Activated CD8-positive, alpha-beta T cell treated with anti-CD3 and anti-CD28 coated beads for 36 hours (primary cell): ENCODE measurements at places on chromosomes 6 and 20.
A peak's percentile ranks its signal among the peaks of the same experiment; 100 is the strongest.

DNA sequence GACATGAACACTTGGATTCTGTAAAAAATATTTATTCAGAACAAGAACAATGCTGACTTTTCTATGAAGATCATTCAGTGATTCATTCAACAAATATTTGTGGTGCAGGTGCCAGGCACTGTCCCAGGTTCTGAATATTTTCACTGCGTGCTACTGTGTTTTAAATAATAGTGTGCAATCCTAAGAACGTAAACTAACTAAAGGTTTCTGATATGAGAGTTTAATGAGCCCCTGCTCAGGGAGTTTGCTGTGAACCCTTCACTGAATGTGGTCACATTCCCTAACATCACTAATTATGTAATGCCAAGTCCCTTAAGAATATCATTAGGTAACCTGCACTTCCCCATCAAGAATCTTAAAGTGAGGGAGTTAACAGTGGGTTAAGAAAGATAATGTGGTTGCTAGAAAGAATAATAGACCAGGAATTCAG lies 1.7 kb upstream of the TMEM170B start:
- peak; percentile 48 for DNase-seq

DNA sequence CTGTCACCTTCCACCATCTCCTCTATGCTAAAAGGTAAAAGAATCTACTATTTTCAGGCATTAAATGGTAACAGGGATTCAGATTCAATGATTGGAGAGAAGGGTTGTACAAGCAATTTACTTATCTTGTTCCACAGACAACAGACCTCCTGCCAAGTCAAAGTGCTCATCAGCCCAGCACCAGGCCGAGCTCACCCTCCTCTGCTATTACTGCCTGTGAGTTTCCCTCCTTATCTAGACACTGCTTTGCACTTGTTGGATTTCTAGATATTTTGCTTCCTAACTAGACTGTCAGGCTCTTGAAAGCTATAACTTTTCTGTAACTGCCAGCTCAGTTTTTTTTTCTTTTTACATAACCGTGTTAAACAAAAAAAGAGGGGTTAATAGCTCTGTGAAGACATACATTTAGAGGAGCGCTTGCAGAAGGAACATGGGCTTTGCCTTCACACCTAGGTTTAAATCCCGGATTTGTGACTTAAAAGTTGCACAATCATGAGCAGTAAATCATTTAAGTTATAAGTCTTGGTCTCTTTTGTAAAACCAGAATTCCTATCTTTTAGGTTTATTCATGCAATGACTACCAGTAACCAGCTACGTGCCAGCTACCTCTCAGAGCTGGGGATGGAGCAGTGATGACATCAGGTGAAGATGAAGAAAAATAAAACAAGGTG lies 1.1 kb upstream of the FAM162B start:
- DNase-seq = no peak

GRCh38 chr6:79425589-79426311 lies 111.5 kb downstream of the LCA5 start:
- DNase-seq = no peak

- DNase-seq = peak; percentile 94
Measured at GRCh38 chr6:31441365-31442267, 38.2 kb downstream of the MICA start.

DNA sequence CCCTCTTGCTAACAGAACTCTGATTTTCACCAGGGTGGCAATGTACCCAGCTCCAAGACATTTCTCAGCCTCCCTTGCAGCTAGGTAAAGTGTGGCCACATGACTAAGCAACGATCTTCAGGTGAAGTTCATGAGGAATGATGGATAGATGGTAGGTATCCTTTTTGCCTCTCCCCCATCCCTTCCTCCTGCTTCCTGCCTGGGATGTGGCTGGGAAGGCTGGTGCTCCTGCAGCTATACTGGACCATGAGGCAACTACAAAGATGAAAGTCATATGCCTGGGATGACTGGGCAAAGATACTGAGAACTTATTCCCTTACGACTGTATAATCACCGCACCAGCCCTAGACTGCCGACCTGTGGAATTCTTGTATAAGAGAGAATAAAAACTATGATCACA lies 13.4 kb downstream of the ZNF335 start:
- DNase-seq = no peak

DNA sequence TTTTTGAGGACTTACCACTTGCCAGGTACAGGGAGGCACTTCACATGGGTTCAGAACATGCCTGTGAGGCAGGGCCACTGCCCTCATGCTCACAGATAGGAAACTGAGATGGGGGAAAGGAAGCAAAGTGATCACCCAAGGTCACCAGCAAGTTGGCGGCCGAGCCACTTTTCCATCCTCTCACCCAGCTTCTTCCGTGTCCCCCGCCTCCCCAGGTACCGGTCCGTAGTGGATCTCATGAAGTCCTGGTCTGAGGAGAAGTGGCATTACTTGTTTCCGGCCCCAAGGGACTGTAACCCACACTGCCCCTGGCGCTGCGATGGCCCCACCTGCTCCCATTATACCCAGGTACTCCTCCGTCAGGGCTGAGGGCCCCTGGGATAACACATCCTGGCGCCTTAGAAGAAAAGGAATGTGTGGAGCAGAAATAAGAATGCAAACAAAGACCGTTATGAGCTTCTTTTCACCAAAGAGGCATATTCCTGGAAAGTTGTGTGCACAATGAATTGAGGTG lies 6.4 kb downstream of the R3HDML start:
- DNase-seq = no peak

DNA sequence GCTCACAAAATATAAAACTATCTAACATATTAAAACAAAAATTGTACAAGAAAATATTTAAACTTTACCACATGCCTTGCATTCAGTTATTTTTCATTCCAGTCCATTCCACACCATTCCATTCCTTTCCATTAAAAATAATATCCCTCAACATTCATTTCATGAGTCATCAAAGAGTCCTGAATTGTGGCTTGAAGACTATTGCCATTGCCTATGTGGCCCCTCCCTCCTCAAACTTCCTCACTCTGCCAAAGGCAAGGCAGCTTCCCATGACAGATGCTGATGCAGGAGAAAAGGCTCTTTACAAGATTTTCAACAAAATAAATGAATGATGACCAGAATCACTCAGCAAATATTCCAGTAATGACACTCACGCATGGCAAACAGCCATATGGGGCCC lies 31.7 kb downstream of the IL20RA start:
- DNase-seq = no peak

DNA sequence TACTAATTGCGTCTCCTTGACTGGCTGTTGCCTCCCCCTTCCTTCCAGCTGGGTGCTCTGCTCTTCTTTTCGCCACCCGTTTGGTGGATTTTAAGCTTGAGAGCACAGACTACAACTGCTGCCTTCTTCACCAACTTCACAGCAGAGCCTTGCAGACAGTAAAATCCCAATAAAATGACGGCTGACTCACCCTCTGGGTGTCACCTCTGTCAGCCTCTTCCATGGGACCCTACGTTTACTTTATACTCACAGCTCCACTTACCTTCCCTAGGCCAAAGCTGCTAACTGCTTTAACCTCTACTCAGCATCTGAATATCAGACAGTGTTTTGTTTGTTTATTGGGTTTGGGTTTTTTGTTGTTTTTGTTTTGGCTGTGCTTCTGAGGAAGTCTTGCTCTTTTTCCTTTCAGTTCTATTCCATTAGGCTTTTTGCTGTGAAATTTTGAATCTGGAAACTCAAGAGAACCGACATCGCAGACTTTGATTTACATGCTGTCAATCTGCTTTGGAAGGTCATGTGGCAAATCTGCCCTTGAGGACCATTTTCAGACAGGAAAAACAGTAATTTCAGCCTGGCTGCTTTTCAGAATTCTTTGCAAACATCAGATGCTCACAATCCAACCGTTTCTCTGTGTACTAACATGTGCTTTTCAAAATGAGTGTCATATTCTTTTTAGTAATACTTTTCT lies 2.4 kb downstream of the AGPAT4 start:
- DNase-seq = no peak

GRCh38 chr20:58515233-58516212 lies at the start of gene APCDD1L:
Gene APCDD1L, minus strand, starts transcription at chr20:58515399. Its CDS starts 692 bp downstream, at chr20:58514707.
- DNase-seq = no peak

- DNase-seq = no peak
Measured at GRCh38 chr6:112398686-112399085, 51.6 kb downstream of the RFPL4B start.

- no peak for DNase-seq
Measured at GRCh38 chr20:49685809-49686208, 27.9 kb downstream of the B4GALT5 start.

DNA sequence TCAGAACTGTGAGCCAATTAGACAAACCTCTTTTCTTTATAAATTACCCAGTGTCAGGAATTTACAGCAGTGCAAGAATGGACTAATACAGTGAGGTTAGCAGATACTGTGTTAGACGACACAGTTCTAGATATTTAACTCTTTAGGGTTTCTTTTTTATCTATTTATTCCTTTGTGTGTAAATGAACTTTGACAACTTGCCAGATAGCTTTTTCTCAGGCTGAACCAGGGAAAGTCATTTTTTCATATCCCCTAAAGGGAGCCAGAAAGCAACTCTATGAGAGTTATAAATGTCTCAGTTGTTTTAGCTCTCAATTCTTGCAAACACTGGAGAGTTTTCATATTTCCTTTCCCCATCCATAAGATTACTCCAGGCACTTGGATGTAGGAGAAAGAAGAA lies 277.3 kb downstream of the PHF3 start:
- no peak for DNase-seq

DNA sequence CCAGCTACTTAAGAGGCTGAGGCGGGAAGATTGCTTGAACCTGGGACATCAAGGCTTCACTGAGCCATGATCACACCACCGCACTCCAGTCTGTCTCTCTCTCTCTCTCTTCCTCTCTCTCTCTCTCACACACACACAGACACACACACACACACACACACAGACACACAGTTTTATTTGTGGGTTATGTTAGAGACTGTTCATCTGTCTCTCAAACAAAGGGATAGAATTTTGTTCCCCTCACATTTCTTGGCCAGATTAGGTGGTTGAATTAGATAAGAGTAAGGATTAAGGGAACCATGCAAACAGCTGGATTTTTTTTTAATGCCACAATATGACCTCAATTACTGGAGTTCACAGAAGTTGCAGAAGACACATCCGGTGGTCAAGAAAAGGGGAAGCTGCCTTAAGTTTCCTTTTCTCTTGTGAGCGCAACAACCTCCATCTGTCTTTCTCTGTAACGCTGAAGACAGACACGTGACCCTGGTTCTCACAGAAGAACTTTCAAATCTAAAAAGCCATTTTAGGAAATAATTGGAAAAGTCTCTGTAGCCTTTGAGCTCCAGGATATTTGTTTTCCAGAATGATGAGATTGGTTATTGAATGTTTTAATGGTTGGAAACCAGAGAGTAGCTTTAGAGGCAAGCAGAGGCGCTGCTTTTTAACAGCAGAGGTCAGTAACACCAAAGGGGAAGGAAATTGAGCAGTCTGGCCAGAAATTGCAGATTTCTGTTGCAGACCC lies 32.9 kb upstream of the LGSN start:
- no peak for DNase-seq

DNA sequence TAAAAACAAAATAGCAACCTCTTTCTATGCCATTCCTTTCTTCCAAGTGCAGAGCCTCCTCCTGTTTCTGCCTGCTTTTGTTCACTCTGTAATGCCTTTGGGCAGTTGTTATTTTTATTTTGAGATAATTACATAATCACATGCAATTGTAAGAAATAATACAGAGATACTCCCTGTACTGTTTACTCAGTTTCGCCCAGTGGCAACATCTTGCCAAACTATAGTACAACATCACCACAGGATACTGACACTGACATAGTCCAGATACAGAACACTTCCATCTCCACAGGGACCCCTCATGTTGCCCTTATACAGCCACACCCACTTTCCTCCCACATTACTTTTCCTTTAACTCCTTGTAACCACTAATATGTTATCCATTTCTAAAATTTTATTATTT lies 59.7 kb downstream of the BANF2 start:
- DNase-seq = no peak

DNA sequence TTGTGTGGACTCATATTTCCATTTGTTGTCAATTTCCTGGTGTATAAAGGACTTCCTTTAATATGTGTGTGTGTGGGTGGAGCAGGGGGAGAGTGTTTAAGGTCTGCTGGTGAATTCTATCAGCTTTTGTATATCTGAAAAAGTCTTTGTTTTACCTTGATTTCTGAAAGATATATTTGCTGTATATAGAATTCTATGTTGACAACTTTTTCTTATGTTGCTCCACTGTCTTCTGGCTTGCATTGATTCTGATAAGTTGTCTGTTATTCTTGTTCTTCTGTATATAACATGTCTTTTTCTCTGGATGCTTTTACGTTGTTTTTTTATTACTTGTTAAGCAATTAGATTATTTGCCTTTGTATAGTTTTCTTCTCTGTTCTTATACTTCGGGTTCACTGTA lies 90.0 kb upstream of the CEP162 start:
- DNase-seq = no peak

- DNase-seq = no peak
Measured at GRCh38 chr6:75183099-75183541, 22.7 kb downstream of the COL12A1 start.

DNA sequence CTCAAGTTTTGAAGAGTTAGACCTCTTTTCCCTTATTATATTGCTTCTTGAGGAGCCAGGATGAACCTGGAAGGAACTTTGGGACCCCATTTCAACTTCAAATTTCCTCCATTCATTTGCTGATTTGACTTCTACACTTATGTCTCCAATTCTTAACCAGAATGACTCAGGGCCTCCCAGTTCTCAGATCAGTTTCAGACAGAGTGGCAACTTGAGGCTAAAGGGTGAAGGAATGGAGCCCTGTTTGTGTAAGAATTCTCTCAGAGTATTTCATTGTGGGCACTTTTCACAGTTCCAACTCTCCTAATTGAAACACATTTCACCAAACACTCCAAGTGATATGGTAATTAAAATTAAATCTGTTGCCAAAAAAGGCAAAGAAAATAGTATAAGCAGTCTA lies 109.0 kb upstream of the FLRT3 start:
- DNase-seq = no peak

DNA sequence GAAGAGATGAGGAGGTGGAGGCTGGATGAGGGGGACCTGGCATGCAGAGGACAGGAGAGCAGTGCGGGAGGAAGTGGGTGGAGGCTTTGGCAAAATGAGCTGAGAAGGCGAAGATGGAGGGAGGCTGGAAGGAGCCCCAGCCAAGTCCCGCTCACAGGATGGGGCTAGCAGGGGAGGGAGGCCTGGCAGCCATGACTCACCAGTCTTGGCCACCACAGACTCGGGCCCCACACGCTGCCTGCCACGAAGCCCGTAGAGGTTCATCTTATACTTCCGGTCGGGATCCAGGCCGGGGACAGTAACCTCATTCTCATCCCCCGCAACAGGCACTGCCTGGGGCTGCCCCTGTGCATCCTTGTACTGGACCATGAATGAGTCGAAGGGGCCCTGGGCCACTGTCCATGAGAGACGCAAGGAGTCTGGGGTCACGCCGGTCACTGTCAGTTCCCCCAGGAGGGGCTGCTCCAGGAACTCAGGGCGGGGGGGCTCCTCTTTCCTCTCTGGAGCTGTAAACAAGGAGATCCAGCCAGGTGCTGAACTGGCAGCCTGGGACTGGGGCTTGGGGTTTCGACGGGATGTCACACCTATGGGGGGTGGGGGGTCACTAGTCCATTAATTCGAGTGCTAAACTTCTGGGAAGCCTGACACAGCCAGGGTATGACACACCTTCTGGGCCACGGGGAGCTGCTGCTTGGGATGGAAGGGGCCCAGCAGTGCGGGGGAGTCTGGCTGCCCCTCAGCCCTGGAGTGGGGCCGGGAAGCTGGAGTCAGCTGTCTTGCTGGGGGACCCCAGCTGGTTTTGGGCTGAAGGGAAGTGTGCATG lies 27.8 kb downstream of the TNXB start:
- DNase-seq = no peak
